ENCODE measurements at places on chromosomes 2 and 18. TPM values are rescaled to one million over a fixed set of nuclear protein-coding genes. Genes with fewer than 3 reads are reported as not detected.

- DNase-seq: no peak
Observed at GRCh38 chr18:11251229-11251890, 102.0 kb upstream of the PIEZO2 start.

STARD6 gene
- total RNA-seq: not detected

DNA sequence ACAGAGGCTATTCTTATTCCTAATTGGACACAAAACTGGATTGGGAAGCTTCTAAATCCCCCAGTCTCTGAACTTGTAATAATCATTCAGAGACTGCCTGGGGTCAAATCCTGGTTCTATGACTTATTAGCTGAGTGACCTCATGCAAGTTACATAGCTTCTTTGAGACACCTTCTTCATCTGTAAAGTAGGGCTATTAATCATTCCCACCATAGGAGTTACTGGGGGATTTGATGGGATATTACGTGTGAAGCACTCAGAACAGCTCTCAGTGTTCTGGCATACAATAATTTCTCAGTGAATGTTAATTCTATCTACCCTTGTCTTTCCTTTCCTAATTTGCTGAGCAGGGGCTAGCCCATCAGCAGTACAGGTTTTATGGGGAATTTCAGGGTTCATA is 256.7 kb upstream of the TNP1 start:
- no peak for DNase-seq

DNA sequence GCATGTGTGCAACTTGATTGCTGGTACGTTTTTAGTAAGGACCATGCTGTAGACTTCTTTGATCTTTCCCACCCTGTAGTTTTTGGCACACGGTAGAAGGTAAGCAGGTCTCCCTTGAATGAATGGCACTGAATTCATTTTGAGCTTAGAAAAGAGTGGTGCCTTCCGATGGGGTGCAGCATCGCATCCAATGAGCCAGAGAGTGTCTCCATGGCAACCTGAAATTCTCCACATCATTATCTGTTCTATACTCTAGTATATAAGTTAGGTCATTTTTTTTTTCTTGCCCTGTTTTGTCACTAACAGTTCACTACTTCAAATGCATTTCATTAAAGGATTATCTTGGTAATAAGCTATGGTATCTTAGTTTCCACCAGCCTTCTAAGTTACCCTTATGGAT is 81.2 kb upstream of the REV1 start:
- DNase-seq: no peak

DNA sequence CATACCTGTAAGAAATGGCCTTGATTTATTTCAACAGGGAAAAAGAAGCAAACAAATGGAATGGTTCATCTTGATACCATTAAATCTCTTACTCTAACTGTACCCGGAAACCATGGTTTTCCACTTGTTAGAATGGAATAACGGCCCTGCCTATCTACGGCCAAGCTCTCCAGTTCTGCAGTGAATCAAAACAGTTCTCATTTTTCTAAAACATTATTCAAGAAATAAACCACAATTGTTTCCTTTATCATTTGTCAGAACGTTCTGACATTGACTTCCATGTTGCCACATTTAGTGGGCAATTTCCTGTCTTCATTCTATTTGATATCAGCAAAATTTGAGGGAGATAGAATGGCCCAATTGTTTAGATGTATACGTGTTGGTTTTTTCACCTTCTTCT is 118.8 kb upstream of the CDH19 start:
- DNase-seq: no peak

- no peak for DNase-seq
Observed at GRCh38 chr2:102726128-102727087, 35.4 kb upstream of the TMEM182 start.

DNA sequence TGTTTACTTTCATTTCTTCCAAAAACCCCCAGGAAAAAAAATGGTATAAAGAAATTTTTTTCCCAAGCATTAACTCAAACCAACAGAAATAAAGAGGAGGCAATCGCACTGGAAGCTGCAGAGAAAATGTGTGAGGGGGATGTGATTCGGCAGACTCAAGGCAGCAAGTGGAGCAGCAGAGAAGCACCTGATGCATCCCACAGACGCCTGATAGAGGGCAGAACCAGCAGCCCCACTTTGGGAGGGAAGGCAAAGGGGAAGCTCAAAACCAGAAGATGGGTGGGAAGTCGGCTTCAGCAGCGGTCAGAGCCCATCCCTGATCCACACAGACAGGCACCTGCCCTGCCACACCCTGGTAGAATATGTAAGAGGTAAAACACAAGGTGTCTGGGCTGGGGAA is 12.6 kb downstream of the FTCDNL1 start:
- no peak for DNase-seq

DNA sequence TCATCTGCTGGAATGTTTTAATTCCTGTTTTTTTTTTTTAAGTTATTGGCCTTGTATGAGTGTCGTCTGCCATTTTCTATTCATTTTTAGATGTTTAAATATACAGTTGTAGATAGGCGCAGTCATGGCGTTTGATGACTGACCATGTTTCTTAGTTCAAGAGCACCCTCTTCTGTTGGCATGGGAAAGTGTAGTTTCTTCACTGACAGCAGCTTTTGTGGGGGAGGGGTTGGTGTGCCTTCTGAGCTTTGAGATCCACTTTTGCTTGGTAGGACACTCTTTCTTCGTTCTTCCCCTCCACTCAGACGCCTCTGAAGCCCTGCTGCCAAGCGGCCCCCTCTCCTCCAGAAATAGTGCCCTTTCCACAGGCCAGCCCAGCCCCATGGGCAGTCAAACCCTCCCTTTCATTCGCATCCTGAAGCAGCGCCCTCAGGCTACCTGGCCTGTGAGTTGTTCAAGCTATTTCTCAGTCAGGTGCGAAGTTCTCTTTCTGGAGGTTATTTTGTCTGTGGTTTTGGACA is 492.0 kb downstream of the TNS1 start:
- DNase-seq: no peak

GRCh38 chr18:45817543-45817942 is 7.9 kb upstream of the SIGLEC15 start:
- no peak for DNase-seq

DNA sequence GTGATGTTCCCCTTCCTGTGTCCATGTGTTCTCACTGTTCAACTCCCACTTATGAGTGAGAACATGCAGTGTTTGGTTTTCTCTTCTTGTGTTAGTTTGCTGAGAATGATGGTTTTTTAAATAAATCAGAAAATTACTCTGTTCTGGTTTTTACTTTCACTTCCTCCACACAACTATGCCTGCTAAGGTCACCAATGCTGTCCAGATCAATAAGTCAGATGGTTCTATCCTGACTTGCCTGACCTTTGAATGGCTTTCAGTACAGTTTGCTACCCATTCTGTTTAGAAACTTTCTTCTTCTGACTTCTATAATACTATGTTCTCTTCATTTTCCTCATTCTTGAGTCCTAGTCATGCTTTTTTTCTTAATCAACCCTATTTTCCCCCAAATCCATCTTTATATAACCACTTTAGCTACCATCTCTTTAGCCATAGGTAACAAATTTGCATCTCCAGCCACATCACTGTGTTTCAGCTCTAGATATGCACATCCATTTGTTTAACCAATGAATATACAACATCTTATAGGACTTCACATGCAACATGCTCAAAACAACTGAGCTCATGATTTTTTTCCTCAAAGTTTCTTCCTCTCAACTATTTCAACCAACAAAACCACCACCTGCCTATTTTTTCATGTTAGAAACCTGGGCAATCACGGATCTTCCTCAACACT is 58.8 kb upstream of the SLC38A11 start:
- DNase-seq: no peak

EGR4 gene
- total RNA-seq: not detected

DNA sequence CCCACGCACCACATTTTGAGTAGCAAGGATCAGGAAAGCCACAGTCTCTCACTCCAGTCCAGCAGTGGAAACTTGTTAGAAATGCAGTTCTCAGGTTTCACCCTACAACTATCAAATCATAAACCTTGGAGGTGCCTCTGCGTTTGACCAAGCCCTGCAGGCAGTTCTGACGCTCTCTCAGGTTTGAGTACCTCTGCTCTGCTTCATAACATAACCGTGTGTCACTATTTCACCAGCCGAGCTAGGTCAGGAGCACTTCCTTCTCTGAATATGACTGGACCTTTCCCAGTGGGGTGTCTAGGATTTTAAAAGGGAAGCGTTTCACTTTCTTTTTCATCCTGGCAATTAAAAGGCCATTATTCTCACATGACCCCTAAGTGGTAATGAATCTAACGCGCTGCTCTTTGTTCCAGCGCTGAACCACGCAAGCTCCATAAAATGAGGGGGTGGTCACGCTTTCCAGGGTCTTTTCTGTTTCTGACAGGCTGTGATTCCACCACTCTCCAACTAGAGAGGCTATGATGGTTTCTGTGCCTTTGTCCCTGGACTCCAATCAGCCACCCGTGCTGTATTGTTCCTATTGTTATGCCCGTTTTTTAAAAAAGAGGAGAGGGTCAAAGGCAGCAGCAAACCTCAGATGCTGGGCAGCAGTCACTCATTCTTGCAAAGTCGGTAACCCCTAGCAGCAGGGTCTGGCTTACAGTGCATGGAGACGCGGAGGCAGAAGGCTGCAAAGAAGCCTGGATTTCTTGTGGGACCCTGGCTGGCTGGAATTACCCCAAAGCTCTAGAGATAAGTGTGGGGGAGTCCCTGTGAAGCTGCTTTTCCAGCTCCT is 75.2 kb upstream of the CTNNA2 start:
- no peak for DNase-seq

- no peak for DNase-seq
Observed at GRCh38 chr18:10319026-10319425, 135.4 kb upstream of the APCDD1 start.

PARD6G gene
- 0.42 TPM for total RNA-seq

All from pancreas (tissue), 10 donors.